T-cell (primary cell): ENCODE measurements at places on chromosomes 12 and 14.
A peak's percentile ranks its signal among the peaks of the same experiment; 100 is the strongest.

DNA sequence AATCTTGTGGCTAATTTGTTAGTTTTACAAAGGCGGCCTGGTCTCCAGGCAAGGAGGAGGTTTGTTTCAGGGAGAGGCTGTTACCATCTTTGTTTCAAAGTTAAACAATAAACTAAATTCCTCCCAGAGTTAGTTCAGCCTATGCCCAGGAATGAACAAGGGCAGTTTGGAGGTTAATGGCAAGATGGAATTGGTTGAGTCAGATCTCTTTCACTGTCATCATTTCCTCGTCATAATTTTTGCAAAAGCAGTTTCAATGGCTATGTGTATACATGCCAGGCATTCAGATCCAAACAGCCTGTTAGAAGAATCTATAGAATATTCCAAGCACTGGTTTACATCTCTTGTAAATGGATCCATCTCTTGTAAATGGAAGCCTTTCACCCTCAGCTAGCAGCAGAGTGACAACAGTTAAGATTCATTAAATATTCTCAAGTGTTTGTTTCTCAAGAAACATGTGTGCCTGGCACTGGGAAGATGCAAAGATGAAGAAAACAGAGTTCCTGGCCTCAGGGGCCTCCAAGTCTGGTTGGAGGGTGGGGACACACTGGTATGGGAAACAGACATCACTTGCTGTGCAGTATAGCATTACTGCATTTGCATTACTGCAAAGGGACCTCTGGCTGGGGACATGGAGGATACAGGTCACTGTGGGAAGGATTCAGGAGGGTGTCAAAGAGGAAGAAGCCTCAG lies 65.8 kb downstream of the RIN3 start:
- no peak for DNase-seq

- no peak for DNase-seq
Measured at GRCh38 chr14:53354336-53354735, 201.2 kb upstream of the DDHD1 start.

DNA sequence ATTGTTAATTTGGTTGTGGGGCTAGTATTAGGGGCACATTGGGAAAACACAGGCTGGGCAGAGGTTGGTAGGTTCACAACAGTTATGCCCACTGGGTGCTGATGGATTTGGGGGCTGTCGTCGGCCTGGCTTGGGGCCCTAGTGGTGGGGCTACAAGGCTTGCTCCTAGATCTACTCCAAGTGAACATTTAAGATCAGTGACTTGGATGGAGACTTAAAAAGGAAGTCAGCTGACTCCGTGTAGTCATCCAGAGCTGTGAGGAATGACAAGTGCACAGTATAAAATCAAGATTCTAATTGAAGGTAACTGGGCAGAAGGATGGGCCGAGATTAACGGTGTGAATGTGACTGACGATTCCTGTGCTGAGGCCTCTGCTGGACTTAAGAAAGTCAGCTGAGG lies 12.8 kb upstream of the NR4A1 start:
- DNase-seq, result no peak

- no peak for DNase-seq
Measured at GRCh38 chr12:57454566-57455373, at the start of gene INHBE. INHBE (plus strand) TSS chr12:57455307; CDS start chr12:57455537, 230 bp downstream.

- DNase-seq, result no peak
Measured at GRCh38 chr12:71441836-71442566, 2.4 kb downstream of the LGR5 start.

DNA sequence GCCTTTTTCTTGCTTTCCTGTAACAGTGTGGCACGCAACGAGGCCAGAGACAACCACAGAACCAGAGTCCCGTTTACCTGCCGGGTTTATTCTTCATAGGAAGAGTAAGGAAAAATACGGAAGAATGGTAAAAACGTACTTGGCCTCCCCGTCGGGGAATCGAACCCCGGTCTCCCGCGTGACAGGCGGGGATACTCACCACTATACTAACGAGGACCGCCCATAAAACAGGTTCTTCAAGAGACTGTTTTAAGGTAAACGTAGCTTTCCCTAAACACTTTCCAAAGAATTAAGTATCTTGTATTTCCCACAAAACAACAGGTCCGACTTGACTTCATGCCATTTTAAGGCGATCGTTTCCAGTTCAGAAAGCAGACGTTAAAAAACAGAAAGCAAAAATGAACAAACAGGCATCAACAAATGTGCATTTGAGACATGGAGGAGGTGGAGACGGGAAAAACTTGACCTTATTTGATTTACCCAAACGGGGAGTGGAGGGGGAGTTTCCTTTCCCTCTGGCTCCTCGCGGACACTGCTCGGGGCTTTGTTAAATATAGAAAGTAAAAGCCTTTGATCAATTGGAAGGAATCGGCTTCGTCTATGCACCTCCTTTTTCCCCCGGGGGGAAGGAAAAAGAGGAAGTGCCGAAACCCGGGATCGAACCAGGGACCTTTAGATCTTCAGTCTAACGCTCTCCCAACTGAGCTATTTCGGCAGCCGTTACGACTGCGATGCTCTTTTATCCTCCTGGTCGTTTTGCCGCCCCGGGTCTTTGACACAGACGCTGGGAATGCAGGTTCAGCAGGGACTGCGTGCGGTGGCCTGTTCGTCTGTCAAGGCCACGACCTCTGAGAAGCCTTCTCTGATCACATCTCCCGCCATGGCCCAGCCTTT lies 13.0 kb upstream of the UBC start:
- DNase-seq, result peak; percentile 80

- DNase-seq, result no peak
Measured at GRCh38 chr12:21699851-21700250, 42.2 kb upstream of the LDHB start.

DNA sequence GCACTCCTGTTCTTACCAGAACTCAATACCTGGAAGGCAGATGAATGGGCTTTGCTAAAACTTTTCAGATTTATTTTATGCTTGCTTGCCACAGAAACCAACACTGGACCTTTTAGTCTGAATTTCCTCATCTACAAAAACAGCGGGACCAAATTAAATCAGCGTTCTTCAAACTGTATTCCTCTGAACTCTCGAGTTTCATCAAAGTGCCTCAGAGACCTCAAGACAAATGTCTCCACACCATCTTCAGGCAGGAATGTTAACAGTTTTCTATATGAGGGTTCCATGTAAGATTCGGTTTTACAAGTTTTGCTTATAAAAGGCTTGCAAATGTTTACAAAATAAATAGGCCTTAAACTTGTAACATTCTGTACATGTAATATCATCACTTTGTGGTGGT lies 74.6 kb downstream of the MED13L start:
- no peak for DNase-seq

DNA sequence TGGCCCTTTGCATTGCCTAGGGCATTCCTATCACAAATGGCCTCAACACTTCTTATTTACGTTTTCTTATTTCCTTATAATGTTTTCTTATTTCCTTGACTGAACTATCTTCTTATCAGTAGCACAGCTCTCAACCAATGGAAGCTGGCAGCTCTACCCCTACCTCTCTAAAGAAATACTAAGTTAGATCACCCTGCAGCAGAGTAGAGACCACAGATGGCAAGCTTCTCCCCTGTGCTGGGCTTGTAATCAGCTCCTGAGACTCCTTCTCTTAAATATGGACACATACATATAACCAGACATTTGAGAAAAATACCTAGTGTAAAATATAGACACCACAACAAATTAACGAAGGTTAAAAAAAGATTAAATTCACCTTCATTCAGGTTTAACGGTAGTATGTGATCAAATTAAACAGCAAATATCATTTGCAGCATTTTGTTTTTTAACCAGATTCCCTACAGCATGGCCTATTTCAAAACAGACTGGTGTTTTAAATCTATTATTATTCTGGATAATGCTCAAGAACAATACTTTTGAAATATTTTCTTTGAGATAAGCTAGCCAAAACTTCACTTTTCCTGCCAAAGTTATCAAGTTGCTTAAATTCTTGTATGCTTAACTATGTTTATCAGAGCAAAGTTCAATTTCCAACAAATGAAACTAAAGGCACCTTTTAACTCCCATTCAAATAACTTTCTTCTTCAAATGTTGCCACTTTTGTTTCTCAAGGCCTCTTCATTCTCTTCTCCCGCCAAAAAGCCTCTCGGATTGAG lies 54.3 kb downstream of the SLC41A2 start:
- DNase-seq, result no peak

- DNase-seq, result no peak
Measured at GRCh38 chr12:95386051-95386450, 87.9 kb upstream of the METAP2 start.

- no peak for DNase-seq
Measured at GRCh38 chr14:73607241-73607640, 5.1 kb upstream of the ACOT6 start.

GRCh38 chr14:64818151-64818550 lies 61.6 kb downstream of the SPTB start:
- no peak for DNase-seq

GRCh38 chr14:61472011-61472672 lies 150.8 kb downstream of the PRKCH start:
- no peak for DNase-seq

- DNase-seq, result no peak
Measured at GRCh38 chr14:105419195-105420091, at the start of gene MTA1. MTA1 (plus strand) TSS chr14:105419827; CDS start chr14:105420036, 209 bp downstream.

DNA sequence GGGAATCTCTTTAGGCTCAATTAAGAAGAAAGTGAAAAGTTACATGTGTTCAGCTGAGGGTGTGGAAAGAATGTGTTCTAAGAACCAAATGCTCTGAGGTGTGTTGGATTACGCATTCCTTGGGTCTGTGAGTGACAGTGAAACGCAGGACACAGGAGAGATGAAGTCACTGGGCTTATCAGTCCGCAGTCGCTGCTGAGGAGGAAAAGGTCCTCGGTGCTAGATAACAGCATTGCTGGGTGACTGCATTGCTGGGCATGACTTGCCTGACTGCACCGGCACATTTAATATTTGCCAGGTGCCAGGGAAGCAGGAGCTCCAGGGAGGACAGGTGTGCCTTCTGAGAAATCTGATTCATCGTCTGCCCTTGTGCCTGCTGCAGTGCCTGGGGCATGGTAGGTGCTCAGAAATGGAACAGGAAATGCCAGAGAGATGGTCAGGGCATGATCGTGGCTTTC lies 64.4 kb upstream of the FZD10 start:
- DNase-seq, result no peak

DNA sequence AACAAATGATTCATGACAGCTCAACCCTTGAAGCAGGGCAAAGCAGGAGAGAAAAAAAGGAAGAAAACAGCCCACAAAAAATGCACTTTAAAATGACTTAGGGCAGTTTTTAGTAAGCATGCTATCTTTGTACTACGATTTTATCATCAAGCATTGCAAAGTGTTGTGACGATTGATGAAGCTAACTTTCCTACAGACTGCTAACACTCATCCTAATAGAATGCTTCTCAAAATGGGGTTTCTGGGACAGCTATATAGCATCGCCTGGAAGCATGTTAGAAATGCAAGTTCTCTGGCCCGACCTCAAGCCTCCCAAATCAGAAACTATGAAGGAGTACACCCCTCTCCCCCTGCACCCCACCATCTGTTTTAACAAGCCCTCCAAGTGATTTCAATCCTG lies 256.4 kb downstream of the SSPN start:
- no peak for DNase-seq

DNA sequence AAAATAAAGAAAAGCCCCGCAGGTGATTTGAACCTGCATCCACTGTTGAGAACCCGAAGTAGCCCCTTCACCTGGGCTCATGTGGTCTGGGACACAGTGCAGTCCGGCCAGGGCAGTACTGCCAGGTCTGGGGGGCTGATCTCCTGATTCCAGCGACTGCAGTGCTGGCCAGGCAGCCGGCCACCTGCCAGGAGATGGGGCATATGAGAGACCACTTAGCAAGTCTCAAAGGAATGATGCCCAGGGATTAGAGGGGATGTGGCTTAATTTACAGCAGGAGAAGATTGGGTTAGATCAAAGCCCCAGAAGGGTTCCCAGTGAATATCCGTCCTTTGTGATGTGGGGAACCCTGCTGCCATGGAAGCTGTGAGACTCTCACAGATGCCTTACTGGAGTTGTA lies 113.3 kb downstream of the PRMT8 start:
- DNase-seq, result no peak

- no peak for DNase-seq
Measured at GRCh38 chr12:124742111-124742510, 121.6 kb downstream of the SCARB1 start.

- no peak for DNase-seq
Measured at GRCh38 chr12:121124402-121125109, 8.1 kb upstream of the P2RX7 start.

DNA sequence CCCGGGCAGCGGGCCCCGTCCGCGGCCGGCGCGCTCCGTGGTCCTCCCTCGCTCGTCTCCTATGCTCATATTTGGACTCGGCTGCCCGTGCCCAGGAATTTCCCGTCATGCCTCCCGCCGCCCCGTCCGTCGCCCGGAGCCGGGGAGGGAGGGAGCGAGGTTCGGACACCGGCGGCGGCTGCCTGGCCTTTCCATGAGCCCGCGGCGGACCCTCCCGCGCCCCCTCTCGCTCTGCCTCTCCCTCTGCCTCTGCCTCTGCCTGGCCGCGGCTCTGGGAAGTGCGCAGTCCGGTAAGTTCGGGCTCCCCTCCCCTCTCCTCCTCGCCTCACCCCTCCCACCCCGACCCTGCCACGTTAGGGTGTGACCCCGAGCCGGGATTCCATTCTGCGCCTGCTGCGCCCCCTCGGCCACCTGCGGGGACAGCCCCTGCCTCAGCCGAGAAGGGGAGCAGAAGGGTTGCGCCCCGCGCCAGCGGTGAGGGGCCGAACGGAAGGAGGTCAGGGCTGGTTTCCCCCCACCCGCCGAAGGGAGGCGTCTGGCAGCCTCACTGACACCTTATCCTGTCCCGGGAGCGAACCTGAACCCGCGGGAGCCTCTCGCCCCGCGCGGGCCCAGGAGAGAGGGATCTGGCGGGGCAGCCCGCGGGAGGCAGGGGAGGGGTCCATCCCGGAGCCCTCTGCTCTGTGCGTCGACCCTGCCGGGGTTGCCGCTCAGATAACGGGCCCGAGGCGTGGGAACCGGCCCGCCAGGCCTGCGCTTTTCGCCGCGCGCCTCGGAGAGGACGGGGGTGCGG lies at the start of gene MSRB3:
TSS of gene MSRB3 (plus strand) at position 108 of the 793 bp plus-strand sequence. CDS start 29,897 bp downstream, outside the sequence.
- DNase-seq, result peak; percentile 7

- no peak for DNase-seq
Measured at GRCh38 chr12:52314511-52314910, 6.7 kb downstream of the KRT83 start.

DNA sequence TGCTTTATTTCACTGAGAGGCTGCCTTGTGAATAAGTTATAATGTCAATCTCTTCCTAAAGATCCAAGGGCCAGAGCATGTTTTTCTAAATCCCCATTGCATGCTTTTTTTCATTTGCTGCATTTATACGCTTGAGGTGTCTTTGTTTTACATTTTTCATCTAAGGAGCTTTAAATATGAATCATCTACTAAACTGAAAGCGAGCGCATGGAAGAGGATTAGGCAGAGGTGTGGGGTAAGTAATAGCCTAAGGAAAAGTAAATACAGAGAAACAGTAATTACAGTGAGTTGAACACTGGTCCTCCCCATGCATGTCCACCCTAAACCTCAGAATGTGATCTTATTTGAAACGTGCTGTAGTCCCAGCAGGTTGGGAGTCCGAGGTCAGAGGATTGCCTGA lies 76.4 kb upstream of the METAP2 start:
- no peak for DNase-seq

DNA sequence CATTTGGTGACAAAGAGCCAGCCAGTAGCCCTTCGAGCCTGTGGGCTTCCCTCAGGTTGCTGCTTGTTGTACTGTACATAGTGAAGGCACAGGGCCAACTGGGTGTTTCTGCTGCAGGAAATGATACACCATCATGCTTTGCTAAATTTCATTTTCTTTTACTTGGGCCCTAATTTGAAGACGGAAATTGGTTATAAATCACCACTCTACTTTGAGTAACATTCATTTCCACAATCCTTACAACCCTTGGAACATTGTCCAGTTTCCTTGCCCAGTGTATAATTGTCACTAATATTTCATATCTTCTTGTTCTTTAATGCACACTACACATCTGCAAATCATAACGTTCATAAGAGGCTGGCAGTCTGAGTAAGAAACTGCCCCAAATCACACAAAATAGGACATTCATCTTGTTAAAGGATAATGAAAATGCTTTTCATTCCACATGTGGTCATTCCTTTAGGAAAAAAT lies 30.2 kb downstream of the MSRB3 start:
- no peak for DNase-seq
